ENCODE measurements at places on chromosomes 4 and X. TPM values are rescaled to one million over a fixed set of nuclear protein-coding genes. Genes with fewer than 3 reads are reported as not detected.

Gene HPGD
- 0.48 TPM for total RNA-seq

Gene SMIM14
- 1.7 TPM for total RNA-seq

Gene HPGDS
- total RNA-seq = 0.37 TPM

Gene CLNK
- 0.89 TPM for total RNA-seq

Gene TMPRSS11F
- not detected for total RNA-seq

Gene MAGEA10
- not detected for total RNA-seq

Gene DGKK
- total RNA-seq = not detected

Gene OCIAD1
- 114 TPM for total RNA-seq

- no peak overlapping the region for H3K27ac ChIP-seq
- H3K4me3 ChIP-seq = peak overlapping the region; percentile 67
Measured at GRCh38 chrX:129655547-129656249, 942 bp upstream of the APLN start.

- H3K36me3 ChIP-seq = no peaks in the 10 kb centered on the region
- no peak overlapping the region for H3K4me3 ChIP-seq
- no peaks in the 10 kb centered on the region for H3K27me3 ChIP-seq
- no peak overlapping the region for H3K27ac ChIP-seq
Measured at GRCh38 chrX:11611965-11612364, 53.8 kb downstream of the ARHGAP6 start.

DNA sequence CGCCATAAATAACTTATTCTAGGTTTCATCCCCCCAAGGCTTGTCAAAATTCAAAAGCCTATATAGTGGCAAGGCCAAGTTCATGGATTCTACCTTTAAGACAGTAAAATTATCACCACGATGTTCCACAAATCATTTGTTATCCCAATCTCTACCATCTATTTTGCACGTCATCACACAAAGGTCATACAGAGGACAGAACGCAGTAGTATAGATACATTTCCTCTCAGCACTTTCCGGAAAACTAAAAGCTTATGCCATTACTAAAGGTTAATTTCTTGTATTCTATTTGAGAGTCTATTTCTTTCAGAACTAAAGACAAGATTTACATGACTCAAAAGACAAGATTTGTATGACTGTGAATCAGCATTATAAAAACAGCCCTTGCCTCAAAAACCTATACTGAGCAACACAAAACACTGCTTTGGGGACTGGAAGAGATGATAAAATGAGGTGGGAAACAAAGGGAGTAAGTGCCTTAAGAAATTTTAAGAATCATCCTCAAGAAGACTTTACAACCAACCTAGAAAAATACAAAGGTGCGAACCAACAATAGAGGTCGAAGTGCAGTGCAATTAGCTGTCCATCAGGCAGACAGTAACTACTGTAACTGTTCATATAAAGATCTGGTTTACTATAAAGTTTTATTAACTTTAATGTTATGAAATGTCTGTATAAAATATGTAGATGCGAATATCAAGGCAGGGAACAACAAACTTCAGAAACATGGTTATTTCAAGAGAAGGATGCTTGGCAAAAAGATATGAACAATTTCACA is 7.6 kb downstream of the UBE2D3 start:
- peaks cover 73% of the 10 kb centered on the region for H3K36me3 ChIP-seq
- H3K27me3 ChIP-seq = no peaks in the 10 kb centered on the region
- H3K4me3 ChIP-seq = peak overlapping the region; percentile 69
- no peak for DNase-seq
- peak overlapping the region; percentile 84 for H3K27ac ChIP-seq
- H3K4me1 ChIP-seq = peaks cover 74% of the 10 kb centered on the region

DNA sequence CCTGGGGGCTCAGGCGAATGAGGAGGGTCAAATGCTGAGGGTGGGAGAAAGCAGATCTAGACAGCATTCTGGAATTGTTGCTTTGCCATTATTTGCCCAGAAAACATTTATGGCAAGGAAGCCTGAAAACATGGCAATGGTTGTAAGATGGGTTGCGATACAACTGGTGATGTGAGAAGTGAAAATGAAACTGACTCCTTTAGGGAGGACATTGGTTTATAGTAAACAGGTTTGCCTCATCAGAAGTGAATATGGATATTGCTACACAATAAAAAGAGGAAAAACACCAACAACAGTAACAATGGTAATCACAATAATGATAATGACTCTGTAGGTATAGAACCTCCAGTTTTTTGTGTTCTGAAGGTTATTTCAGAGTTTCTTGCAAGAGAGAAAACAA is 107.0 kb upstream of the TBC1D9 start:
- no peak overlapping the region for H3K27ac ChIP-seq
- peaks cover 2% of the 10 kb centered on the region for H3K4me1 ChIP-seq
- H3K27me3 ChIP-seq = peaks cover 11% of the 10 kb centered on the region
- no peaks in the 10 kb centered on the region for H3K36me3 ChIP-seq
- no peak overlapping the region for H3K4me3 ChIP-seq

DNA sequence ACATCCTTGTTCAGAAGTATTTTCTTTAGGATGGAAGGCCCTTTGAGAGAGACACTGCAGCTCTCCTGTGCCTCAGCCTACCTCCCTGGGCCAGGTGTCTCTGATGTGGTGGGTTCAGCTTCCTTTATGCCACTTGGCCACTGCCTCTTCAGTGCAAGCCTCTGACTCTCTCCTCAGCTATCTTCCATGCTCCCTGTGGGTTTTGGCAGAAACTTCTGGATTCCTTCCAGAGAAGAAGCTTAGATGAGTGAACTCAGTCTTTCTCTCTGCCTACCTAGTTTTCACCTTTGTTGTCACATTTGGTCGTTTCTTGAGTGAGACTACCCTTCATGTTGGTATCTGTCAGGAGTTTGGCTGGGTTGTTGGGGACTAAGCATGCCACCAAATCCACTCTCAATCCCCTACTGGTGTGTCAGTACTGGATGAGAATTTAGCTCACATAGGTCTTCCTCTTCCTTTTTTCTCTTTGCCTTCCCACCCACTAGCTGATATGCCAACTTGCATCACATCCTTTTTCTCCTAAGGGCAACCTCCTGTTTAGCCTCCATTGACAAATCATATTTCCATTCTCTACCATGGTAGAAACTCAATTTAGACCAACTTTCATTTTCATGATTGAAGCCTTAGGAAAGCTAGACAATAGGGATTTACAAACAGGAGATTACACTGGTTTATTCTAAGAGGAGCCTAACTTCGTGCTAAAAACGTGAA is 32.0 kb downstream of the IL15 start:
- DNase-seq = no peak
- H3K4me1 ChIP-seq = no peaks in the 10 kb centered on the region
- H3K27me3 ChIP-seq = no peaks in the 10 kb centered on the region
- H3K27ac ChIP-seq = no peak overlapping the region

DNA sequence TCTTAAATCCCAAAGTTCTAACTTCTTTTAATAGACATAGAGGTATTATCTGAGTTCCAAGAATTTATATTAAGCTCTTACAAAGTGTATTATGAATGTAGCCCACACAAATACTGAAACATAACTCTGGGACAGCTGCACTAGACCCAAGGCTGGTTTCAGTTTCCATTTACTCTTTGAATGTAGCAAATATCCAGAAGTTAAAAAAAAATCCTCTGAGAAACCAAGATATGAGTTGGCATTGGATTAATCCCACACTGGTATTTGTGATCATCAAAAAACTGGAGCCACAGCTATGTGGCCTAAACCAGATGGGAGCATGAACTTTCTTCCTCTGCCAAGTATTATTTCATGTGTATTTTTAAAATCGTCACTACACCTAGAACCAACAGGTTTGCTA is 23.6 kb upstream of the SMPX start:
- peaks cover 9% of the 10 kb centered on the region for H3K4me1 ChIP-seq
- no peak overlapping the region for H3K4me3 ChIP-seq
- no peaks in the 10 kb centered on the region for H3K36me3 ChIP-seq
- peaks cover 3% of the 10 kb centered on the region for H3K27me3 ChIP-seq

DNA sequence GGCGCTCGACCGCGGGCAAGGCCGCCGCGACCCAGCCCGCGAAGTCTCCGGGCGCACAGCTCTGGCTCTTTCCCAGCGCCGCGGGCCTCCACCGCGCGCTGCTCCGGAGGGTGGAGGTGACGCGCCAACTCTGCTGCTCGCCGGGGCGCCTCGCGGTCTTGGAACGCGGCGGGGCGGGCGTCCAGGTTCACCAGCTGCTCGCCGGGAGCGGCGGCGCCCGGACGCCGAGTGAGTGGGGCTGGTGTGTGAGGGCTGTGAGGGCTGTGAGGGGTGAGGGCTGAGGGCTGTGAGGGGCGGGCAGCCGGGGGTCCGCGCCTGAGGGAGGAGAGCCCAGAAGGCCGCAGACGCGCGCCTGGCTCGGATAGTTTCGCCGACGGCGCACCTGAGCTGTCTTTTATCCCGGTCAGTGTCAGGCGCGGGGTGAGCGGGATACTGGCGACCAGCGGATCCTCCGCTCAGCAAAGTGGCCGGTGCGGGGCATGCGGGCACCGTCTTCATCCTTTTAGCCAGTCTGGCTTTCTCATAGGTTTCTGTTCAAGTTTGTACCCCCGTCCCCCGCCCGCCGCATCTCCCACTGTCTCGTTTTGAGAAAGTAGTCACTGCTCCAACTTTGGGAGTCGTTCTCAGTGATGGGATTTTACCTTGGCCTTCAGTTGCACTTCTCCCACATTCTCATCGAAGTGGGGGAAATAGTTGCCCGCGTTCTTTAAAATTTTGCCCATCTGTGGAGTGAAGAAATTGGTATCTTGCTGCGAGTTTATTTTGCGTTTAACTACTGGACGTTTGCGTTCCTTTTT is 586 bp downstream of the HERC5 start:
- peak overlapping the region; percentile 99 for H3K4me3 ChIP-seq
- peaks cover 5% of the 10 kb centered on the region for H3K27me3 ChIP-seq
- DNase-seq = no peak
- H3K4me1 ChIP-seq = peaks cover 30% of the 10 kb centered on the region

GRCh38 chr4:20995015-20995414 is 294.8 kb downstream of the PACRGL start:
- DNase-seq = no peak
- no peak overlapping the region for H3K4me3 ChIP-seq
- H3K36me3 ChIP-seq = no peaks in the 10 kb centered on the region
- no peaks in the 10 kb centered on the region for H3K27me3 ChIP-seq
- H3K4me1 ChIP-seq = no peaks in the 10 kb centered on the region
- no peak overlapping the region for H3K27ac ChIP-seq

- H3K36me3 ChIP-seq = no peaks in the 10 kb centered on the region
- no peaks in the 10 kb centered on the region for H3K27me3 ChIP-seq
- H3K4me1 ChIP-seq = no peaks in the 10 kb centered on the region
- H3K27ac ChIP-seq = no peak overlapping the region
- DNase-seq = no peak
Measured at GRCh38 chr4:107265859-107266258, 229.7 kb upstream of the DKK2 start.

DNA sequence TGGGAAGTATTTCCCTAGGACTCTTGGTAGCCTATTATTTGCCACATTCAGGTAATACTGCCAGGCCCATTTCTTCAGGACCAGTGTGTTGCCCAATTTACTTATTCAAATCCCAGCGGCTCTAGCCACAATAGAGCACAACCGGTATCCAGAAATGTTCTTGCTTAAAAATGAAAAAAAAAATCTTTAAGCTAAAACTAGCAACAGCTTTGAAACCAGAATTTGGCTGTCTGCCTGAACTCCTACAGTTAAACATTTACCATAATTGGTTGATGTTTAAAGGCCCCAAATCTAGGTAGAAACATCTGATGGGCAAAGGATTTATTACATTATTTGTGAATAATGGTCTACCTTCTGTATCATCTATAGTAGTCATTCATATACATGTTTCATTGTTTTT is 930 bp upstream of the SLITRK4 start:
- H3K4me3 ChIP-seq = no peak overlapping the region
- no peak for DNase-seq
- no peaks in the 10 kb centered on the region for H3K36me3 ChIP-seq
- no peak overlapping the region for H3K27ac ChIP-seq
- peaks cover 8% of the 10 kb centered on the region for H3K27me3 ChIP-seq

DNA sequence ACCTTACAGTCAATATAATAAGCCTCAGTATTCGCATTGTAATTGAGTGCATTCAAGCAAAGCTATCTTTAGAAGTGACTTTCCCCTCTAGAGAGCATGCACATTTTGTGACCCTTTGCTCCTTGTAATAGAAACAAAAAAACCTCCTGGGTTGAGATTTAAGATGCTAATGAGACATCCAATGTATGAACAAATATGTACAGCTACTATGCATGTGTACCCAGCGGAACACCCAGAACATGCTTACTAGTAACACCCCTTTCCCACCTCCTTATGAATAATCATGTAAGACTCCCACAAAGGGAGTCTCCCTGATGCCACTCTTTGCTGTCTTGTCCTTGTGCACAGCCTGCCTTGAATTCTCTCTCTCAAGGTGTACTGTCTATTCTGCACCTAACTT is 205.5 kb downstream of the PRR32 start:
- H3K4me1 ChIP-seq = no peaks in the 10 kb centered on the region
- H3K27ac ChIP-seq = no peak overlapping the region
- no peak for DNase-seq
- no peaks in the 10 kb centered on the region for H3K27me3 ChIP-seq

- H3K4me1 ChIP-seq = no peaks in the 10 kb centered on the region
- no peak for DNase-seq
- peaks cover 26% of the 10 kb centered on the region for H3K27me3 ChIP-seq
- no peaks in the 10 kb centered on the region for H3K36me3 ChIP-seq
Measured at GRCh38 chr4:80526697-80527096, 191.2 kb downstream of the CFAP299 start.

GRCh38 chr4:165106518-165106917 is 6.1 kb downstream of the TMEM192 start:
- H3K27ac ChIP-seq = no peak overlapping the region
- no peak for DNase-seq
- H3K4me1 ChIP-seq = no peaks in the 10 kb centered on the region
- H3K27me3 ChIP-seq = no peaks in the 10 kb centered on the region
- H3K36me3 ChIP-seq = peaks cover 17% of the 10 kb centered on the region

- H3K27me3 ChIP-seq = peaks cover 1% of the 10 kb centered on the region
- no peaks in the 10 kb centered on the region for H3K36me3 ChIP-seq
- peaks cover 6% of the 10 kb centered on the region for H3K4me1 ChIP-seq
- H3K27ac ChIP-seq = no peak overlapping the region
- no peak overlapping the region for H3K4me3 ChIP-seq
- no peak for DNase-seq
Measured at GRCh38 chr4:37770016-37770415, 56.5 kb upstream of the PGM2 start.

Measured in activated T-helper 2 cell treated with anti-CD3 and anti-CD28 coated beads, Interferon-gamma antibody, Interleukin-2, Interleukin-4, amounts not matched to agents 10 μg/mL and 5 μg/mL and 100 μg/mL, durations not matched to agents 14 hours and 24 hours and 36 hours (primary cell).